HAP-1 (cell line): ENCODE measurements at places on chromosomes 16 and 17.

DNA sequence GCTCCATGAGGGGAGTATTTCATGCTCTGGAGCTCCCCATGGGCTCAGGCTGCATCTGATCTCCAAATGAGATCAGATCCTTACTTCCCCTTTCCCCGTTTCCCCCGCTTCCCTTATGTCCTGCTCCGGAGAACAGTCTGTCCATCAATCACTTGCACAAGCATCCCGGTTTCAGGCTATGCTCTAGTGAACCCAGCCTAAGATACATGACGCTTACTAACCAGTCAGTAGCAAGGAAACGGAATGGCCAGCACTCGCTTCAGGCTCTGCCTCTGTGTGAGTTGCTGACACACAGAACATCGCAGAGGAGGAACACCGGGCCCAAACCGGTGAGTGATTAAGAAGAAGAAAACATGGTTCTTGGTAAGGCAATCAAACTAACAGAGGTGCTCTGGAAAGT lies 9.4 kb upstream of the ATP5MC1 start:
- no peak for DNase-seq

DNA sequence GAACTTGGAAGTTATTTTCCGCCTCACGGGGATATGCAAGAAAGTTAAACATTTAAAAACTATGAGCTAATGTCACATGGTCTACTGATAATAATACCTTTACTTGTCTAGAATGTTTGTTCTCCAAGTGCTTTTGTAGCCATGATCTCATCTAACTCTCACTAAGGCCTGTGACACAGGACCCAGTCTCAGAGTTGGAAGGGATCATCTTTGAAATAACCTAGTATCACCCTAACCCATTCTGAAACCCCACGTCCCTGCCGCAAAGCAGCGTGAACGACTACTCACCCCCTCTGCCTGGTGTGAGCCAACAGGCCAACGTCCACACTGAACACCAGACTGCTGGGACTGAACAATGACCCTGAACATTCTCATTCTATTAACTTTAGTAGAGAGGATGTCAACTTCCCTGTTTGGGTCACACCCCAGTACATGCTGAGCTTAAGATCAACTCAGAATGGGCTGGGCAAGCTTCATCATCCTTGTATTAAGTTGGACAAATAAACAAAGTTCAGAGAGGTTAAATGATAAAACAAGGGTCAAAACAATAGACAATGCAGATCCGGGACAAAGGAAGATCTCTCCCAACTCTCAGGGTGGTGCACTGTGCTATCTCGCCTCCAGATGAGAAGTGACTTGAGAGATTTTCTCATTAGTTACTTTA lies 54.8 kb upstream of the BCAR1 start:
- DNase-seq: no peak

DNA sequence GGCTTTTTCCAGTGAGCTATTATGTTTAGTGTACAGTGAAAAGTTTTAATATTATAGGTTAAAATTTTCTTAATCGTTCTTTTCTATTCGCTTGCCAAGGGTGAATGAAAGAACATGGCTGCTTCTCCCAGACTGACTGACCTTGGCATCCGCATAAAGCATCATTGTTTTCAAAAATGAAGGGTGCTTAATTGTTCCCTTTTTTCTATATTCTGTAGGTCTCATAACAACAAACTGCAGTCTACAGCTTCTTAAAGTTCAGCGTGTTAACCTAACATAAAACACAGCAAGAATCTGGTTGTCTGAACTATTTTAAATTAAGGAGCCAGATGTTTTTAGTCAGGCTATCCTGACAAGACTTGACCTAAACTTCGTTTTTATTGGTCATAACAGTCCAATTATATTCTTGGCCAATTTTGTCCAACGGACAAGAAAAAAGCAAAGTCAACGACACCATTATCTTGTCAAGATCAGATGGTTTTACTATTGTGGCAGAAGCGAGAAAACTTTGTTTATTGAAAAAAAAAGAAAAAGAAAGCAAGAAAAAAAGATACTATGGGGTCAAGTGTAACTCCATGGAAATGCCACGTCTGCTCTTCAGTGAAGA lies 14.1 kb downstream of the C17orf58 start:
- no peak for DNase-seq

- DNase-seq: no peak
These were observed 18.5 kb downstream of the PLLP start for GRCh38 chr16:57265850-57266530.

GRCh38 chr16:77732241-77732946 lies 10.1 kb downstream of the NUDT7 start:
- no peak for DNase-seq

DNA sequence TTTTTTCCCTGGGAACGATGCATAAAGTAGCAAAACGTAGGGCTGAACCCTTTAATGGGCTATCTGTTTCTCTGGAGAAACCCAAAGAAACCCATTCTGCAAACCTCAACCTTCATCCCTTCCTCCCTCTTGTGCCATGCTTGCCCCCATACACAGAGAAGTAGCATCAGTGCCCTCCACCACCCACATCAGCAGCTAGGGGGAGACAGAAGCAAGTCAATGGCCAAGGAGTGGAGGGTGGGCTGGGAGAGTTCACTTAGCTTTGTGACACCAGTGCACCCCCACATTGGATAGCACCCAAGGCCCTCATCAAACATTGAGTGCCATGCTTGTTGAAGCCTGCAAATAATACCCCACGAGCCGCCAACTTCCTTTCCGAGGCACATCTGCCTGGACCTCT lies 282.4 kb downstream of the ABCC12 start:
- DNase-seq: no peak

- DNase-seq: no peak
These were observed 17.5 kb downstream of the CHMP6 start for GRCh38 chr17:81009136-81009535.

GRCh38 chr17:35519906-35520442 lies 17.5 kb downstream of the SLFN12L start:
- DNase-seq: no peak

DNA sequence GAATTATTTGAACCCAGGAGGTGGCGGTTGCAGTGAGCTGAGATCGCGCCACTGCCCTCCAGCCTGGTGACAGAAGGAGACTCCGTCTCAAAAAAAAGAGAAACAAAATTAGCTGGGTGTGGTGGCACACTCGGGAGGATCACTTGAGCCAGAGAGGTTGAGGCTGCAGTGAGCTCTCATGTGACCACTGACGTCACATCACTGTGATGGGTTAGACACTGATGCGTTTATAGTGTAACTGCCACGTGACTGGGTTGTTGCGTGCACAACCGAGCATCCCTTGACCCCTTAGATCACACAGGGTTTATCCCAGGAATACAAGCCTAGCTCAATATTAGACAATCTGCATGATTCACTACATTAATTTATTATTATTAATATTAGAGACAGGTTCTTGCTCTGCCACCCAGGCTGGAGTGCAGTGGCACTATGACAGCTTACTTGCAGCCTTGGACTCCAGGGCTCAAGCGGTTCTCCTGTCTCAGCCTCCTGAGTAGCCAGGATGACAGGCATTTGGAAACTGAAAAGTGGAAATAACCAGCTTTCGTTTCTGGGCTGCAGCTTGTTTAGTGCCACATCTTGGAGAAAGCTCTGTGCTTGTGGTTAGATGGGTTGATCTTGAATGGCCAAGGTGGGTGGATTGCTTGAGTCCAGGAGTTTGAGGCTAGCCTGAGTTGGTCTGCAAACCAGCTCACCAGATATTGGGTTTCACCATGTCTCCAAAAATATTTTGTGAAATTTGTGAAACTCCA lies 26.4 kb upstream of the ABR start:
- no peak for DNase-seq

DNA sequence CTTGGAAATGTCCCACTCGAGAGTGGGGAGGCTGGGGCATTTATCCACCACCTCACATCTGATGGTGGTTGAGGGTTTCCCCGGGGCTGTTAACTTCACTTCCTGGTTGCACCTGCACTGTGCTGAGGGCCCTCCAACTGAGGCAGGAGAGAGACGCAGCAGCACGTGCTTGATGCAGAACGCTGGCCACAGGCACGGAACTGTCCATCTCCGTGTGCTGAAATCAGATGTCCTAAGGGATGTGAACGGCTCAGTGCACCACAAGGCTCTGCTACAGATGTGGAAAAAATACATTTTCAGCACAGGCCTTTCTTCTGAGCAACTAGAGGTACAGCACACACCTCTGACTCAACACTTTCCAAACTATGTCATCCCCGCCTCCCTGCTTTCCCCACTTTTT lies 114.8 kb upstream of the C16orf82 start:
- no peak for DNase-seq

GRCh38 chr17:75825748-75826370 lies 18.3 kb downstream of the UNC13D start:
- no peak for DNase-seq

DNA sequence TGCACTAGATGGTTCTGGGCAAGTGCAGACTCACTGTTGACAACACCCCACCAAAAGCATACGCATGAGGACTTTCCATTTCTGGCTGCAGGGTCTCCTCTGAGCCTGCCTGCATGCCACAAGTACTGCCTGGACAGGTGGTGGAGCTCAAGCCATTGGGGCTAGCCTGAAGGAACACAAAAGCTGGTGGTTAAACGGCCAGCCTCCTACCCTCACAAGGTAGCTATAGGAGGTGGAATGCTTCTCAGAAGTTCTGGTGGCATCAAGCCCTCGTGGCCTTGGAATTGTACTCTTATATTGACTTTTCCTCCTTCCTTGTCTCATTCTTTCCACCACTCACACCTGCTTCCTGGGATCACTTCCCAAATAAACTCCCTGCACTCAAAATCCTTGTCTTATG lies 56.6 kb upstream of the BCAR1 start:
- no peak for DNase-seq

GRCh38 chr16:86884390-86884650 lies 306.0 kb downstream of the FOXL1 start:
- DNase-seq: no peak

DNA sequence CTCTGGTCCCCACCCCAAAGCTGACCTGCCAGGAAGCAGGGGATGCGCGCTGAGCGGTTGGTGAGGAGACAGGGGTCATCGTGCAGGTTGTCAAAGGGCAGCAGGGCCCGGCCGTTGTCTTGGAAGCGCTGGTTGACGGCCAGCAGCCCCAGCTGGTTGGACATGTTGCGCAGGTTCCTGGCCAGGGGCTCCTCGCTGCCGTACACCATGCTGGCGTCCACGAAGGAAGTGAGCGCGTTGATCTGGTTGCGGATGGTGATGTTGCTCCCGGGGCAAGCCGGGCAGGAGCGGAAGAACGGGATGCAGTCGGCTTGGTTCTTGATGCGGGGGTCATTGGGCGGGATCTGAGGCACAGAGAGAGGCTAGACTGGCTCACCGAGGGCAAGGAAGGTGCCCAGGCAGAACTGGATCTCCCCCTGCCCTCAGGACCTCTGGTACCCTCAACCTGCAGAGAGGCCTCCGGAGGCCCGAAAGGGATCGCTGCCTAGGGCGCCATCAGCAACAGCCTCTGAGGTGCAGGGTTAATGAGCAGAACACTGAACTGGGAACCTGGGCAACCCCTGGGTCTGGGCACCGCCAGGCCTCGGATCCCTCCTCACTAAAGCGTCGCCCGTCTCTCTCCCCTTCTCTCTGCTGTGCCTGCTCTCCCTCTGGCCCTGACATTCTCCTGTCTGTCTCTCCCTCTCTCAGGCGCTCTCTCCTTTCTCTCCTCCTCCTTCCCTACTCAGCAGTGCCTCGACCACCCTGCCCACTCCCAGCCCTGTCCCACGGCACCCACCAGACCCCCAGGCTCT lies 2.7 kb downstream of the MPO start:
- no peak for DNase-seq

- no peak for DNase-seq
These were observed 79.8 kb downstream of the ZNF778 start for GRCh38 chr16:89297156-89297874.

DNA sequence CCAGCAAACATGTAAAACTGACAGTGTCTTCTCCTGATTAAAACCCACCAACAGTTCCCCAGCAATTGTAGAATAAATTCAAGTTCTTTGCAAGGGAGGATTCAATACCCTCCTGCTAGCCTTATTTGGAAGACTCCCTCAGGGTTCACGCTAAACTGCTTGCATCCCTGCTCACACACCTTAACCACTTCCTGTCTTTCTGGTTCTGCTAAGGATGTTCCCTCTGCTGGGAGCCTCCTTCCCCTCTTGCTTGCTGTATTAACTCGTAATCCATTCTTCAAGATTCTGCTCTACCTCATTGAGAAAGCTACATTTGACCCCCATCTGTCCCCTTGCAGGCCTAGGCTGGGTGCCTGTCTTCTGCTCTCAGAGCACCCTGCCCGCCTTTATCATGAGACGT lies 2.3 kb upstream of the SHISA6 start:
- no peak for DNase-seq

DNA sequence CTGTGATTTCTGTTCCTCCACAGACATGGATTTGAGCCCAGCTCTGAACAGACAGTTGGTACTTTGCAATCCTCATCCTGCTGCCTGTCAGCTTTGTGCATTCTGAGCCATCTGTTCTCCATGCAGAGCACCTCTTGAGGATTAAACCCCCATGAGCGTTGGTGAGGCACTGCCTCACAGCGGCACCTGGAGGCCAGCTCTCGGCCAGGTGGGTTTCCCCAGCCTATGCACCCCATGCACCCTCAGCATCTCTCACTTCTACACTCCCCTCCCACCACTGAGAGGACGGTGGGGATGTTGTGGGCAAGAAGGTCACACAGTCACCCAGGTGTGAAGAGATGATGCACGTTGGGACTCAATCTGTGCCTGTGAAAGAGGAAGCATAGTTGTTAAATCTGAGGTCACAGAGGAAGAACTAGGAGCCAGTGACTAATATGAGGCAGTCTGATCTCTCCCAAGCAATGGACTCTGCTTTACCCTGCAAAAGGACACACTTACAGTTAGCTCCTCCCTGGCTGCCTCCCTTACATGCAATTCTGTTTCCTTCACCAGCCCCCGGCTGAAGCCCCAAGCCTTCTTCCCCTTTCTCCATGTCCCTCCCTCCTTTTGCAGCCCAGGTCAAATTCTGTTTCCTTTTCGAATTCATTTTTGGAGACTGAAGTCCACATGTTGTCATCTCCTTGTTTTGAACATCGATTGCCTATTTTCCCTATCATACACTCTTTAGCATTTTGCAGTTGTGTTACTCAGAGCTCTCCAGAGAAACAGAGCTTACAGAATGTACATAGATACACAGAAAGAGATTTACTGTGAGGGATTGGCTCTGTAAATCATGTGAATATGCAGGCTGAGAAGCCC lies 58.5 kb downstream of the HS3ST3B1 start:
- DNase-seq: no peak

DNA sequence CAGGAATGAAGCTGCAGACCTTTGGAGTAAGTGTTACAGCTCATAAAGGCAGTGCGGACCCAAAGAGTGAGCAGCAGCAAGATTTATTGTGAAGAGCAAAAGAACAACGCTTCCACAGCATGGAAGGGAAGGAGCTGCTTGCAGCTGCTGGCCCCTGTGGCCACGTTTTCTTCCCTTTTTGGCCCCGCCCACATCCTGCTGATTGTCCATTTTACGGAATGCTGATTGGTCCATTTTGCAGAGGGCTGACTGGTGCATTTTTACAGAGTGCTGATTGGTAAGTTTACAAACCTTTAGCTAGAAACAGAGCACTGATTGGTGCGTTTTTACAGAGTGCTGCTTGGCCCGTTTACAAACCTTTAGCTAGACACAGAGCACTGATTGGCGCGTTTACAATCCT lies 841.5 kb downstream of the CDH11 start:
- no peak for DNase-seq

DNA sequence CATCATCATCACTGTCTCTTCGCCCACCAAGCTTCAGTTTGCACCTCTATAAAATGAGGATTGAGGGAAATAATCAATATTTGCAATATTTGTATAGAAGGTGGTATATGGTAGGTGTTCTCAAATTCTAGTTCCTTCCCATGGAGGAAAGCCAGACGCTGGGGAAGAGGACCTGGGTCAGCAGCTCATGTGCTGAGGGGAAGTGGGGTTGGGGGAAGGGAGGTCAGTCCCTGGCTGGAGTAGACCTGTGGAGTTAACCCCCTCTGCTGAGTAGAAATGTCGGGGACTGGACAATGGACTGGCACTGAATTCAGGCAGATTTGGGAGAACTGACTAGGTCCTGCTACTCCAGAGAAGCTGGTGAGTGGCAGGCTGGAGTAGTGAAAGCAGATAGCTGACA lies 12.8 kb upstream of the ITGB3 start:
- no peak for DNase-seq
